ENCODE measurements at places on chromosomes 3 and 15. TPM values are rescaled to one million over a fixed set of nuclear protein-coding genes. Genes with fewer than 3 reads are reported as not detected.

- no peak for DNase-seq
These were observed 42.0 kb downstream of the GSK3B start for GRCh38 chr3:120052225-120052624.

- no peak for DNase-seq
These were observed 375.1 kb upstream of the THBS1 start for GRCh38 chr15:39205506-39206371.

GRCh38 chr3:135736740-135737139 lies 228.8 kb upstream of the PPP2R3A start:
- no peak for DNase-seq

DNA sequence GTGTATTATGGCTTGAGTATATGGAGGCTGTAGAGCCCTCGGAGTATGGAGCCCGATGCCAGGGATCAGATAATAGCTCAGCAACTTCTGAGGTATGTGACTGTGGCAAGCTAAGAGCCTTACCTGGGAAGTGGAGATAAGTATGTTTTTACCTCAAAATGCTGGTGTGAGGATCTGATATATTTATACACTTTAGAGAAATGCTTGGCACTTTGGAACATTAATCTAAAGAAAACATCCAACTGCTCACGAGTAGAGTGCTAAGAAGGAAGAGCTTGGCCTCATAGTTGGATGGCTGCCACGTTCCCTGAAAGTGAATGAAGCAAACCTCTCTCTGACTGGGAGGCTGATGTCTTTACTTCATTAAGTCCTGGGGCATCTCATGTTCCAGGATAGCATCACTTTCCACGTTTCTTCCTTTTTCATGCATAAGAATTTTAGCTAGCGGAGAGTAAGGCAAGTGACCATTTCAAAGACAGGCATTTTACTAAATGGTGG lies 58.9 kb upstream of the GOLGA8J start:
- peak; percentile 40 for DNase-seq

- DNase-seq = no peak
These were observed 427.3 kb downstream of the CNTN4 start for GRCh38 chr3:2525968-2526367.

DNA sequence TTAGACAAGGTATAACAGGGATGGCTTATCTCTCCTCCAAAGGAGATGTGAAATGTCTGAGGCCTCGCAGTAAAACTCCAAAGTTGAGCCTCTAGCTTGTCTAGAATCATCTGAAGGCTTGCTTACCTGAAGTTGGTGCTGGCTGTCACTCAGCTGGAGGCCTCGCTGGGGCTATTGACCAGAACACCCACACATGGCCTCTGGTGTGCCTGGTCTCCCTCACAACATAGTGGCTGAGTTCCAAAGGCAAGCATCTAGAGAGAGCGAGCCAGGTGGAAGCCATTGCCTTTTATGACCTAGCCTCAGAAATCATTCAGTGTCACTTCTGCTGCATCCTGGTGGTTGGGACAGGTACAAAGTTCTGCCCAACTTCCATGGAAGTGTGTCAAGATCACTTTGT lies 17.4 kb upstream of the RNU6-1 start:
- DNase-seq = no peak

GRCh38 chr3:16467393-16467792 lies 46.1 kb downstream of the RFTN1 start:
- no peak for DNase-seq

GRCh38 chr3:64995857-64996551 lies 308.2 kb upstream of the ADAMTS9 start:
- DNase-seq = peak; percentile 82

DNA sequence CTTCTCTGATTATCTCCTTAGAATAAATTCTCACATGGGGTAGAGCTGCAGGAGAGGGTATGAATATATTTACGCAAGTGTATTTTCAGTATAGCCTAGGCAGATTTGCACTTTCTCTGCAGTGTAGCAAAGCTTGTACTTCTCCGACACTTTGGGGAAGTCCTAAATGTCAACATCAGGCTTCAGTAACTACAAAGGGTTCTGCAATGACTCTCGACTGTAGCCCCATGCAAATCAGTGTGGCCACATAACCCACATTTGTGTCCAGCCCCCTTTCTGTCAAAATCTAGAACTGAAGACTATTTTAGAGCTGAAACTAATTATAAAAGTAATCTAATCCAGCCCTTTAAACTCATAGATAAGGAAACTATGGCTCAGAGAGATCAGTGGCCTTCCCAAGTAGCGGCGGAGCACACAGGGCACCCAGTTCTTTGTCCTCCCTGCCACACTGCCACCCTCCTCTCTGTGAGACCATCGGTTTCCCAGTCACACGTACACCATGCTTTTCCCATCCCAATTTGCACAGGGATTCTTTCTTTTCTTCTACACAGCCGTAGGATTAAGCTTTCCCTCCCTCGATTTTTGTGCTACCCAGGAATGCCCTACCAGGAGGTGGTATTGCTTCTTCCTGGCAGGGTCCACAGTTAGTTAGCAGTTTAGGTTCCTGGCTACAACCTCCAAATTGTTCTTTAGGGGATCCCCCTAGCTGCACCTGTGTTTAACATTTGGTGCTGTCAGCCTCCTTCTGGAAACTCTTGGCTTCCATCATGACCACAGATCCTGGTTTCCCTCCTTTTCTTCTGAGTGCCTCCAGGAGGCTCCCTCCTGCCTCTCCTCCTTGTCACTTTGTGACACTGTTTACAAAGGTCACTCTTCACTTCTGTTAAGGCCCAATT lies 22.9 kb downstream of the MRAS start:
- DNase-seq = no peak

GRCh38 chr15:90000186-90001001 lies 730 bp upstream of the ZNF710 start:
- peak; percentile 49 for DNase-seq

DNA sequence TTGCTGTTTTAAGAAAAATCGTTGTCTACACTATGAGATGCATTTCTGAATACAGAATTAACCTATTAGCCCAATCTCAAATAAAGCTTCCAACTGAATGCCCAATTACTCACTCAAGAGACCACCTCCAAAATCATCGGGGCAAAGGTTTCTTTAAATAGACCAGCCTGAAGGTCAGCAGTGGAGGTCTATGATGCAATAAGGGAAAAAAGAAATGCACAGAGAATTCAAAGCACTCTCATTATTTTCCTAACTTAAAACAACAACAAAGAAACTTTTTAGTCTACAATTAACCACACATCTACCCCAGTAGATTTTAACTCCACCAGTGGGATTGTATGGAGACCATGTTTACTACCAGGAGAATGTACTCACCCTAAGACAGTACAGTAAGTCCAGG lies 657.7 kb upstream of the CCDC54 start:
- no peak for DNase-seq

GRCh38 chr3:192422997-192423342 lies 304.4 kb downstream of the FGF12 start:
- DNase-seq = peak; percentile 26

DNA sequence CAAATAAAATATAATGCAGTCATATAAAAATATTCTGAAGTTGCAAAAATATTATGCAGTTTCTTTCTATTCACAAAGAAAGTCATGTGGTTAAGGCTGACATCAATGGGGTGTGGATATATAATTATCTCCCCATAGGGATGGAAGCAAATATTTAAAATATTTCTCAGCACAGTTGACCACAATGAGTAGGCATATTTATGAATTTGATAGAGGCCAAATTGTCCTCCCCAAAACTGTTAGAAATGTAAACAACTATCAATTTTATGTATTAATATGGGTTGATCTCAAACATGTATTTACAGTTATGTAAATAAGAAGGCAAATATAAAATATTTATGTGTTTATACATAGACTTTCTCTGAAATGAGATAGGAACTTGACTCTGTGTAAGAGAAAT lies 246.0 kb upstream of the CBLB start:
- DNase-seq = no peak

DNA sequence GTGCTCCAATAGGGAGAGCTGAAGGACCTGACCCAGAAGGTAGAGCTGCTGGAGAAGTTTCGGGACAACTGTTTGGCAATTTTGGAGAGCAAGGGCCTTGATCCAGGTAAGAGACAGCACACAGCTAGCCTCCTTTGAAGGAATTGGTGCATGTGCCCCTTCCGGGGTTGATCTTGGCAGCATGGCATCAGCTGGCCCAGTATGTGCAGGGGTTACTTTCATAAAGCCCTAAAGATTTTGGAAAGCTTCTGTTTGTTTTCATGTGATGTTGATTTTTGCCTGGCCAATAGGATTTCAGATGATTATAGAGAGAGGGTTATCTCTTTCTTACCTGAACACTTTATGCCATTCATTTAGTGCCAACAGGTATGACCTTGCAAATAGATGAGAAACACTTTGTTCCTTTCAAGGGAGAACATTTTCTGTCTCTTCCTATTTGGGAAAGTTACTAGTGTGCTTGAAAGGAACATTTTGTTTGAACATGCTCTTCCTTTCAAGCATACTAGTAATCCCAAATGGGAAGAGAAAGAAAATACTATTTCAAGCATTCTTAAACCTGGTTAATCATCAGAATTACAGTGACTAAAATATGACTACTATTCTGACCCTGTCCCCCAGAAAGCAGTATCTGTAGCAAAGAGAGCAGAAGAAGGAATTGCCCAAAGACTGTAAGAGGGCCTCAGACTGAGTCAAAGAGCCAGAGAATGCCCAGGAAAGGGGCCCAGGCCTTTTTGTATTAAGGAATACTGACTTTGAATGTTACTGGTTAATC lies 7.5 kb downstream of the KNSTRN start:
- no peak for DNase-seq

GRCh38 chr3:176816937-176817336 lies 380.3 kb downstream of the TBL1XR1 start:
- no peak for DNase-seq

DNA sequence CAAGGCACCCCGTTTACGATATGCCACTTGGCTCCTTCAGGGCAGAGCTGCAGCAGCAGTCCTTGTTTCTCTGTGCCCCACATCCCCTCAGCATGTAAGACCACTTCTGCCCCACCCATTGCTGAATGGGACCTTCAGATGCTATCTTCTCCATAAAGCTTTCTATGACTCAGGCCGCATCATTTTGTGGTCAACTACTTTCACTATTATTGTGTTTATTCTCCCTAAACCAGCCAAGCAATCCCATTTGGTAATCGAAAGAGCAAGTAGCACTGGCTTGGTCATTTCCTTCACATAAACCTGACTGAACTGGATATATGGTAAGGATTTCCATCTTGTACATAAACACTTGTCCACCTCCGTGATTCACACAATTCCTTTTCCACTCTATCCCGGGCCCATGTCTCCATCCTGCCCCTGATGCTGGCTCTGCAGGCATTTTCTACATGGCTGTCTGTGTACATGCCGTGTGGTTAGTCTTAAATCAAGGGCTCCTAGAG lies 25.7 kb downstream of the LIPC start:
- DNase-seq = peak; percentile 73

- DNase-seq = no peak
These were observed 78.6 kb upstream of the PXYLP1 start for GRCh38 chr3:141152801-141153678.

DNA sequence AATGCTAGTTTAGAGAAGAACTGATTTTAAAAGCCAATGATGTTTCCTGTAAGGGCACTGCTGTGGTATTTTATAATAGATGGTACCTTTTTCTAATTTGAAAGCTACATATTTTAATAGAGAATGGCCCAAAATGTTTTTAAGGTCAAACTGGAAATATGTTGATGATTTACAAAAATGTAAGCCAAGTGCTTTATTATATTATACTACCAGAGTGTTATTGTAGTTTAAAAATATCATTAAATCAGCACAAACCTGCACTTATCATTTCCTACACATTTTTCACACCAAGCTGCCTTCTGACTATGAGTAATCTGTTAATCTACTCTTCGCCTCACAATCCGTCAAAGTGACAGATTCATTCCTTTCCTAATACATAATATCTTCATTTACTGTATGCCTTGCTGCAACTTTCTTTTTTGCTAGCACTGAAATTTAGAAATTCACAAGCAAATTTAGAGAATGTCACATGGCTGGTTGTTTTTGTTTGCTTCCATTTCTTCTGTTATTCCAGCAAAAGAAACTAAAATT lies 126.4 kb upstream of the FAM3D start:
- DNase-seq = no peak

DNA sequence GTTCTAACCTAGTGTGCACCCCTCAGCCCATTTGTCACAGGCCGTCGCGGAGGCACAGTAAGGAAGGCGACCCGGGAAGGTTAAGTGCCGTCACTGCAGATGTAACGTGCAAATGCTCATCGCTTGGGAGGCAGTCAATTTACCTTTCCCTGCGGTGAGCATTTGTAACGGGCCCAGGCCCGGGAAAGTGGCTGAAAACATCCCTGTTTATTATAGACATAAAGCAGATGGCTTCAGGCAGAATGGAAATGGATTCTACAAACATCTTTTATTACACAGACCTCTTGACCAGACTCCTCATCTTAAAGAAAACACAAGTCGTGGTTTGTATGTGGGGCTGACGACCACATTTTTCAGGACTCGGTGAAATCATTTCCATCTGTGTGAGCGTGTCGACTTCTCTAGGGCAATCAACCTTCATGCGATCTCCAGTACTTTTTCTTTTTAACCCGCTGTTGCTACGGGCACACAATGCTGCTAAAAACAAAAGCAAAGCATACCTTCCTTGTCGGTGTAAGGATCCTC lies 43.6 kb downstream of the NMNAT3 start:
- DNase-seq = no peak

- no peak for DNase-seq
These were observed 196.9 kb downstream of the CLSTN2 start for GRCh38 chr3:140131895-140132294.

GRCh38 chr15:98547741-98548138 lies 100.6 kb upstream of the IGF1R start:
- DNase-seq = no peak

DNA sequence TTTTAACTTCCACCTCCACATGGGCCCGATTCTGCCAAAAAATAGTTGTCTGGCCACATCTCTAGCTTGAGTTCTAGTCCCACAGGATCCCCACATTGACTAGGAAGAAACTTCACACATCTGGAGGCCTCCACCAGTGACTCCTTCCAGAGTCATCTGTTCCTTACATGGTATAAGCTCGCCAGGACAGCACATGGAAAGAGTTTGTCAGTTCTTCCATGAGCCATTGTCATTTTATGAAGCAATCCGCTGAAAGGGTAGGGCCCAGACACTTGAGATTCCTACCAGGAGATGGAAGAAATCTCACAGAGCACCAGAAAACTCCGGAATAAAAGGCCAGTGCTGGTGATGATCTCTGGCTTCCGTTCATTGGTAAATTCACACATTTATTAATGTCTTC lies 350.5 kb upstream of the ICE2 start:
- no peak for DNase-seq

The KBTBD12 gene
- total RNA-seq = not detected

The MYLK gene
- total RNA-seq = 69.6 TPM

The DUOX1 gene
- total RNA-seq = not detected

The LRRIQ4 gene
- total RNA-seq = not detected

The COL6A6 gene
- total RNA-seq = not detected

The PYDC2 gene
- total RNA-seq = not detected

The COPS2 gene
- total RNA-seq = 102 TPM

The ZPLD1 gene
- total RNA-seq = 0.05 TPM

The ZBED2 gene
- total RNA-seq = not detected

The SCG5 gene
- total RNA-seq = not detected

The UNC13C gene
- not detected for total RNA-seq

The PROK2 gene
- total RNA-seq = not detected

The GREM1 gene
- 1.2 TPM for total RNA-seq
